Thyroid gland (tissue), 4 donors: ENCODE measurements at places on chromosomes 11 and 22. TPM values are rescaled to one million over a fixed set of nuclear protein-coding genes. Genes with fewer than 3 reads are reported as not detected.

GRCh38 chr11:83736684-83737083 is 450.5 kb upstream of the CCDC90B start:
- DNase-seq: no peak

- no peak for DNase-seq
Observed at GRCh38 chr11:126999366-126999765, 1.2 kb downstream of the KIRREL3 start.

DNA sequence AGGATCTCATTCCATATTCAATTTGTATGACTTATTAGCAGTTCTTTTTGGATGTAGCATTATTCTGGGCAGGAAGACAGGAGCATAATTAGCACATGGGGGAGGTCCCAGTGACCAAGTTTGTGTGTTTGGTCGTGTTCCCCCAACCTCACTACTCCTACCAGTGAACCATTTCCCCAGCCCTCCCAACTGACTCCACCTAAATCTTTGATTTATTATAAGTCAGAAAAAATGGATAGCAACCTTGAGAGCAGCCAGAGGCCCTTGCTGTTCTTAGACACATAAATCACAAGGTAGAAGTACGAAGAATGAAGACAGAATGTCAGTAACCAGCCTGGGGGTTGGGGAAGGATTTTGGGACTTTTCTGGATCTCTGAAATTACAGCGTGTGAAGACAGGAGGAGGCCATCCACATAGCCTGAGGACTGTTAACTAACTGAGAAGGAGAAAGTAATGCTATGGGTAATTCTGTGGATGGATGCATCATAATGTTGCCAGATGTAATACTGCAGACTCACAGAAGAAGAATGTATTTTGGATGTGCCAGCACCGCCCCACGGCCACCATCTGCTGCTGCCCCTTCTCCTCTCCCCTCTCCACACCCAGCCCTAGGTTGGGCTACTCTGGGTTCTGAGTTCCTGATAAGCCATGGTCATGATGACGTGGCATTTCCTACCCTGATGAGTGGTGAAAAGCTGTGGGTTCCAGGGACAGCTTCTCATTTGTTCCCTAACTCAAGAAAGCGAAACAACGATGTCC is 124.3 kb upstream of the TTC12 start:
- DNase-seq: no peak

GRCh38 chr11:47980088-47980906 is at the start of gene PTPRJ:
Gene PTPRJ, plus strand, starts transcription at chr11:47980559. Its CDS starts 354 bp downstream, at chr11:47980913.
- DNase-seq: peak; percentile 81

- DNase-seq: no peak
Observed at GRCh38 chr11:9962722-9963121, 298.8 kb downstream of the SWAP70 start.

GRCh38 chr22:19691007-19691720 is 23.1 kb upstream of the SEPTIN5 start:
- DNase-seq: no peak

Gene PTPRCAP
- 5.8 TPM for total RNA-seq

Gene MPZL2
- total RNA-seq: 60.3 TPM
